Activated T-cell treated with anti-CD3 and anti-CD28 coated beads, Interleukin-2, amount 50 U/mL, for 4 hours (primary cell): ENCODE measurements at places on chromosomes 7 and 10.

DNA sequence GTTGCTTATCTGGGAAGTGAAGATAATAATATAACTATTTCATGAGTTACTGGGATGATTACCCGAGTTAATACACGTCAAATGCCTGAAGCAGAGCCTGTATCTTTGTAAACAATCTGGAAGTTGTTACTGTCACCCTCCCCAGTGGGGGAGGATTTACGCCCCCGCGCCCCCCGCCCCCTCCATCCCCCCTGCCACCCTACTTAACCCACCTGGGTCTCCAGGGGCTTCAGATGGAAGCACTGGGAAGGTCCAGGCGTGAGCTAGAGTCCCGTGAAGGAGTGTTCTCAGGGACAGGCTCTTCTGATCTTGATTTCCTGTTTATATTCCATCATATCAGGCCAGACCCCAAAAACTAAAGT lies 691 bp upstream of the PPA1 start:
- no peak for DNase-seq

- no peak for DNase-seq
These were observed at the start of gene CPA1 for GRCh38 chr7:130379921-130380860. Gene CPA1, plus strand, starts transcription at chr7:130380494. Its CDS starts 27 bp downstream, at chr7:130380521.

DNA sequence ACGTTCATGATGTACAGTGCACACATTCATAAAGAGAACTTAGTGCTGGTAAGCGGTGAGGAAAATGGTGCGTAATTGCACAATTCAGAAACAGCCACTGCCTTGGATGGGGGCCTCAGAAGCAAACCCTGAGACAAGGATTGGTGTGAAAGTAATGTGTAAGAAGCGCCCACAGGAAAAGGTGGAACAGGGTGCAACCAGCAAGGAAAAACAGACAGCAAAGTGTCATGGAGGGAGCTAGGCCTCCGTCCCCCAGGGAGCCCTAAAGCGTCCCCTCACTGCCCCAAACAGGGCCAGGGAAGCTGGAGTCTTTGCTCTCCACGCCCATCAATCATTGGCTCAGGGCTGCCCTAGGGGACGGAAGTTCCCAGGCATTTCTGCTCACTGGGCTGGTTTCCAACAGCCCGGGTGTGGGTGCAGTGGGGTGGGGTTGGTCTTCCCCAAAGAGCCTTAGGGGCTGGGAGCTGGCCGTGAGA lies 9.6 kb upstream of the C10orf105 start:
- DNase-seq: no peak

- DNase-seq: no peak
These were observed 6.9 kb downstream of the SRI start for GRCh38 chr7:88212918-88213317.

- no peak for DNase-seq
These were observed 367.2 kb upstream of the GALNT17 start for GRCh38 chr7:70764701-70765208.

GRCh38 chr7:127933146-127933545 lies 98.1 kb downstream of the LRRC4 start:
- DNase-seq: no peak
